ENCODE measurements at places on chromosomes 3 and 15. TPM values are rescaled to one million over a fixed set of nuclear protein-coding genes. Genes with fewer than 3 reads are reported as not detected.

GRCh38 chr15:66934868-66935520 is 130.4 kb upstream of the SMAD3 start:
- no peak overlapping the region for H3K27ac ChIP-seq
- H3K27me3 ChIP-seq: no peaks in the 10 kb centered on the region
- H3K4me1 ChIP-seq: peaks cover 11% of the 10 kb centered on the region
- no peaks in the 10 kb centered on the region for H3K36me3 ChIP-seq

- peak; percentile 38 for DNase-seq
- peaks cover 12% of the 10 kb centered on the region for H3K4me1 ChIP-seq
- no peak overlapping the region for H3K4me3 ChIP-seq
- no peaks in the 10 kb centered on the region for H3K36me3 ChIP-seq
Observed at GRCh38 chr3:40847551-40847992, 322.8 kb downstream of the ZNF621 start.

GRCh38 chr3:64063983-64064438 is 40.7 kb upstream of the PSMD6 start:
- H3K4me3 ChIP-seq: no peak overlapping the region
- peak overlapping the region; percentile 69 for H3K27ac ChIP-seq
- H3K27me3 ChIP-seq: no peaks in the 10 kb centered on the region
- no peaks in the 10 kb centered on the region for H3K36me3 ChIP-seq

GRCh38 chr3:112627919-112628466 is 12.9 kb downstream of the CCDC80 start:
- no peaks in the 10 kb centered on the region for H3K27me3 ChIP-seq
- H3K36me3 ChIP-seq: no peaks in the 10 kb centered on the region
- no peak overlapping the region for H3K4me3 ChIP-seq
- H3K4me1 ChIP-seq: no peaks in the 10 kb centered on the region

GRCh38 chr3:32733631-32734229 is 48.7 kb downstream of the CNOT10 start:
- H3K36me3 ChIP-seq: peaks cover 81% of the 10 kb centered on the region
- no peak overlapping the region for H3K4me3 ChIP-seq
- DNase-seq: no peak

- no peaks in the 10 kb centered on the region for H3K4me1 ChIP-seq
- no peaks in the 10 kb centered on the region for H3K36me3 ChIP-seq
- no peak overlapping the region for H3K4me3 ChIP-seq
- no peak overlapping the region for H3K27ac ChIP-seq
- DNase-seq: no peak
Observed at GRCh38 chr3:51817375-51817774, 38.3 kb upstream of the IQCF6 start.

DNA sequence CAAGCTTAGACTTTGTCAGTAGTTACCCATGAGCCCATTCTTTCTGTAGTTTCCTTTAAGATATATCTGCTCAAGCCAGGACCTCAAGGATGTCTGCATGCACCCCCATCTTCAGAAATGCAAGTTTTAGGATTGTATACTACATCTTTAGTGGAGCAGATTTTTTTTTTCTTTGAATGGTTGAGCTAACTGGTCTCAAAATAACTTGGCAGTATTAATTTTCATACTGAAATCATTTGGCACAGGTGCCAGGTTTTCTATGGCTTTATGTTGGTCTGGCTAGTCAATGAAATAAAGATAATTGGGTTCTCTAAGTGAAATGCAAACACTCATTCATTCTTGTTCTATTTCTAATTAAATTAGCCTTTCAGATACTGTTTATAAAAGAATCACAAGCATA is 108.9 kb downstream of the ATG7 start:
- H3K4me1 ChIP-seq: no peaks in the 10 kb centered on the region
- no peak overlapping the region for H3K4me3 ChIP-seq
- no peaks in the 10 kb centered on the region for H3K36me3 ChIP-seq
- no peak overlapping the region for H3K27ac ChIP-seq

- peak overlapping the region; percentile 74 for H3K27ac ChIP-seq
- no peaks in the 10 kb centered on the region for H3K27me3 ChIP-seq
- peak; percentile 91 for DNase-seq
- H3K4me1 ChIP-seq: peaks cover 40% of the 10 kb centered on the region
Observed at GRCh38 chr15:68608206-68608843, 29.5 kb downstream of the CORO2B start.

GRCh38 chr3:141407047-141407446 is 38.7 kb downstream of the ZBTB38 start:
- H3K4me3 ChIP-seq: no peak overlapping the region
- H3K27ac ChIP-seq: peak overlapping the region; percentile 99
- DNase-seq: peak; percentile 53

- no peaks in the 10 kb centered on the region for H3K4me1 ChIP-seq
- no peak for DNase-seq
- H3K36me3 ChIP-seq: no peaks in the 10 kb centered on the region
Observed at GRCh38 chr3:112413074-112413473, 80.1 kb downstream of the CD200 start.

- no peaks in the 10 kb centered on the region for H3K36me3 ChIP-seq
- H3K27ac ChIP-seq: peak overlapping the region; percentile 68
- H3K4me3 ChIP-seq: no peak overlapping the region
- DNase-seq: no peak
- no peaks in the 10 kb centered on the region for H3K27me3 ChIP-seq
Observed at GRCh38 chr3:42490243-42490642, 12.2 kb upstream of the VIPR1 start.

DNA sequence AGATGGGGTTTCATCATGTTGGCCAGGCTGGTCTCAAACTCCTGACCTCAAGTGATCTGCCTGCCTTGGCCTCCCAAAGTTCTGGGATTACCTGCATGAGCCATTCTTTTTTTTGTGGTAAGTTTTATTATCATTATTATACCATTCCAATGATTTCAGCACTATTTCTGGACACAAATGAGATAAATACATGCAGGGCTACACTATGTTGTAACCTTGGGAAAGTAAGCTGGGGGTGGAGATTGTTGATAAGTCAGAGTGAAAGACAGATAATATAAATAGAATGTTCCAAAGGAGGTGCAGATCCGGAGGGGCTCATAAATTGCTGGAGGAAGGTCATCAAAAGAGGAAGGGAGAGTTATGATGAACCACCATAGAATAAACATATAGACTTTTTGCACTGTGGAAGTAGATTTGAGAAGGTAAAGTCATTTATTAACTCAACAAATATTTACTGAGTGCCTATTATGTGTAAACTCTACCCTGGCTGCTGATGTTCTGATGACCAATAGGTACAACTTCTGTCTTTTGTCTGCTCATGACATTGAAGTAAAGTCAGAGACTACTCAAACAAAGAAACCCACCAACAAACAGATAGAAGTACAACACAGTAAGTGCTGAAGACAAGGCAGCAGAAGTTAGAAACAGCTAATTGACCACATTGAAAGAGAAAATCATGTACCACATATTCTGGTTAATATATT is 478.9 kb upstream of the GOLIM4 start:
- no peaks in the 10 kb centered on the region for H3K4me1 ChIP-seq
- no peak overlapping the region for H3K4me3 ChIP-seq
- H3K27ac ChIP-seq: no peak overlapping the region
- no peaks in the 10 kb centered on the region for H3K27me3 ChIP-seq

DNA sequence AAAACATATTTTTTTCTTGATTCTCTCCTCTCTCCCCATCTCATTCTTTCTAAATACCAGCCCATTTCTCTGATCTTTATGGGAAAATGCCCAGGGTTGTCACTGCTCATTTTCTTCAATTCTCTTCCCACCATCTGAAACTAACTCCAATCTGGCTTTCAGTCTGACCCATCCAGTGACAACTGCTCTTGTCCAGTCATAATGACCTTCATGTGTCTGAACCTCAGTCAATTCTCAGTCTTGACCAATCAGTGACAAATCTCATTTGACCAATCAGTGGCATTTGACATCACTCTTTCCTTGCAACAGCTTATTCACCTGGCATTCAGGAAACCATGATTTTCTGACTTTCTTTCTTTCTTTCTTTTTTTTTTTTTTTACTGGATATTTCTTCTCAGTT is 15.1 kb downstream of the VEPH1 start:
- no peak overlapping the region for H3K4me3 ChIP-seq
- no peaks in the 10 kb centered on the region for H3K4me1 ChIP-seq
- H3K27me3 ChIP-seq: no peaks in the 10 kb centered on the region

DNA sequence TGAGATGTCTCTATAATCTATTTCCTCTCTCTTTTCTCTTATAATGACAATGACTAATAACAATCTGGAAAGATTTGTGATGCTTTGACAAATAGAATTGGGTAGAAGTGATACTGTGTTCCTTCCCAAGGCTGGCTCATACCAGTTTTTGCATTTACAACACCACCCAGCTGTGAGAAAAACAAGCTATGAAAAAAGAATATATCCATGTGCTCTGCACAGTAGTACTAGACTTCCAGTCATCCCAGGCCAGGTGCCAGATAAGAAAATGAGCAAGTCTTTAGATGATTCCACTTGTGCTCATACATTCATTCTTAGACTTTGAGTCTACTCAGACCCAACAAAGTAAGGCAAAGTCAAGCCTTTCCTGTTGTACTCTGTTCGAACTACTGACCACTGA is 350.2 kb upstream of the POU1F1 start:
- no peak overlapping the region for H3K27ac ChIP-seq
- H3K27me3 ChIP-seq: no peaks in the 10 kb centered on the region
- H3K4me1 ChIP-seq: no peaks in the 10 kb centered on the region
- H3K36me3 ChIP-seq: no peaks in the 10 kb centered on the region

DNA sequence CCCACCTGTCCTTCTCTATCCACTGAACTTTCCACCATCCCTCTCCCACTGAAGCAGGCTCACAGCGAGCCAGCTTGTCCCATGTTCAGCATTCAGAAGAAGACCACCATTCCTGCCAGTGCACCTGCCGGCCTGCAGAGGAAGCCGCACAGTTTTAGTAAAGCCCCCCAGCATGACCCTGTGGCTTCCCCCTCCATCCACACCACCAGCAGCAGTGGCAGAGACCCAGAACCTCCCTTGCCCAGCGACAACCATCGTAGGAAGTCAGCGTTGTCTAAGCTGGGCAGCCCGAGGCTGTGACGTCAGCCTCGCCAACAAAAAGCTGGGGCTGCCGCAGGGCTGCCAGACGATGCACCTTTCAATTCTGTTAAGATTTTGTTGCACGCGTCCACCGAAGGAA is 66.6 kb upstream of the TAMM41 start:
- H3K27me3 ChIP-seq: no peaks in the 10 kb centered on the region
- H3K36me3 ChIP-seq: no peaks in the 10 kb centered on the region
- H3K4me3 ChIP-seq: no peak overlapping the region
- no peak for DNase-seq
- H3K27ac ChIP-seq: no peak overlapping the region

GRCh38 chr15:60375306-60375705 is 22.5 kb downstream of the ANXA2 start:
- peaks cover 56% of the 10 kb centered on the region for H3K4me1 ChIP-seq
- DNase-seq: no peak
- no peaks in the 10 kb centered on the region for H3K27me3 ChIP-seq
- peaks cover 23% of the 10 kb centered on the region for H3K36me3 ChIP-seq

GRCh38 chr3:105253225-105253624 is 113.5 kb upstream of the ALCAM start:
- H3K4me3 ChIP-seq: no peak overlapping the region
- no peaks in the 10 kb centered on the region for H3K27me3 ChIP-seq
- no peak overlapping the region for H3K27ac ChIP-seq
- H3K4me1 ChIP-seq: no peaks in the 10 kb centered on the region
- no peak for DNase-seq
- H3K36me3 ChIP-seq: no peaks in the 10 kb centered on the region

DNA sequence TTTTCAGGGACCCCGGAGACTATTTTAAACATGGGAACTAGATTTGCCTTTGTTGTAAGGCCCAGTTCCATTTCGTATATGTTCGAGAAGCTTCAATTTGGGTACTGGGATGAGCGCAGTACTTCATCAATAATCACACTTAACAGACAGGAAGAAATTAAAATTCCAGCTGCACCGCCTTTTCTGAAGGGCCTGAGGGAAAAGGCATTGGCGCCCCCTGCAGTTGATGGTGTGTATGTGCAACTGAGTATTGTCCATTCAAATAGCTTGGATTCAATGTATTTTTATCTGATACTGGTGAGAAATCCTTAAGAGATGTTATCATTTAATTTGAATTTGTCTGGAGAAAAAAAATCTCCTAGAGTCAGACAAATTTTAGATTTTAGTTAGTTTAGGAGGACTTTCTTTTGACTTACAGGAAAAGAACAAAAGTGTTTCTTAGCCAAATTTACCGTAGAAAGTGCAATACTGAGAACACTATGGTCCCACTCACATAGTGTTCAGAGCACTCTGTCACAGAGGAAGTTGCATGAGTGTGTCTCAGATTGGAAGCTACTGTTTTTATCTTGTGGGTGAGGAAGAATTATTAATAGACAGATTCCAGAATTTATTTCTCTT is 5.4 kb upstream of the ALDH1A2 start:
- no peaks in the 10 kb centered on the region for H3K36me3 ChIP-seq
- H3K4me1 ChIP-seq: no peaks in the 10 kb centered on the region
- no peak overlapping the region for H3K4me3 ChIP-seq

DNA sequence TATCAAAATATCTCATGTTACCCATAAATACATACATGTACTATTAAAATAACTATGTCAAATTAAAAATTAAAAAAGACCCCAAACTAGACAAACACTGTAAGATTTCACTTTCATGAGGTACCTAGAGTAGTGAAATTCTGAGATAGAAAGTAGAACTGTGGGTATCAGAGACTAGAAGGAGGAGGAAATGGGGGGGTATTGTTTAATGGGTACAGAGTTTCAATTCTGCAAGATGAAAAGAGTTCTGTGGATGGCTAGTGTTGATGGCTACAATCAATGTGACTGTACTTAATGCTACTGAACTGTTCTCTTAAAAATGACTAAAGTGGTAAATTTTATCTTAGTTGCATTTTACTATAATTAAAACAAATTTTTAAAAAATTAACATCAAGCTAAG is 36.6 kb downstream of the RFX7 start:
- DNase-seq: no peak
- peaks cover 15% of the 10 kb centered on the region for H3K4me1 ChIP-seq
- no peak overlapping the region for H3K4me3 ChIP-seq
- H3K27me3 ChIP-seq: no peaks in the 10 kb centered on the region
- H3K36me3 ChIP-seq: no peaks in the 10 kb centered on the region

DNA sequence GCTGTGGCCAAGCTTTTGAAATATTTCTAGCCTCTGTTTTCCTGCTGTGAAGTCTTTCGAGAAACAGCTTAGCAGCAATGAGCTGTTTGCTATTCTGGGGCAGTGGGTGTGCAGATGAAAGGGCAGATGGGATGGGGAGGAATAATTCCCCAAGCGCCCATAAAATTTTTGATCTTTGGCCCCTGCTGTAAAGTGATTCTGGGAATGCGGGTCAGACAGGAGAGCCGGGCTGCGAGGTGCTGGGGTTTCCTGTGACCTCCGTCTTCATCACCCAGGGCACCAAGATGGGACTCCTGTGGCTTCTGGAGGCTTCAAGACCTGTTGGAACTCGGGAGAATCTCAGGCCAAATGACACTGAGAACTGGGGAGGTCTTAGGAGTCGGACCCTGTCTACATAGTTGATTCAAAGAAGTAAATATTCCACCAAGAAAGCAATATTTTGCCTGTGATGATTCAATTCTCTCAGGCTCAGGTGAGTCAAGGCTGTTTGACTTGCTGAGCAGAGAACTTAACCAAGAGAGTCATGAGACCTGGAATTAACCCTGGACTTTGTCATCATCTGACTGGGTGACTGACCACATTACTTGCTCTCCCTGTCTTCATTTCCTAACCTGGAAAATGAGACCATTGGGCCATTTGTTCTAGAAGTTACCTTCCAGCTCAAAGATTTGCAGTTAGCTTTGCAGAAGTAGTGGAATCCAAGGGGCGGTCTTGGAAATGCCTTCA is 86.4 kb downstream of the POLR2M start:
- H3K36me3 ChIP-seq: no peaks in the 10 kb centered on the region
- no peak for DNase-seq
- H3K27ac ChIP-seq: no peak overlapping the region
- H3K27me3 ChIP-seq: no peaks in the 10 kb centered on the region
- H3K4me1 ChIP-seq: peaks cover 19% of the 10 kb centered on the region

SLC9A9 gene
- 15.3 TPM for total RNA-seq

DNAJA4 gene
- total RNA-seq: 77.9 TPM

CLDN1 gene
- not detected for total RNA-seq

CIAO2A gene
- 48.4 TPM for total RNA-seq

DAZL gene
- total RNA-seq: not detected

GABRR3 gene
- total RNA-seq: not detected

MNS1 gene
- total RNA-seq: 0.42 TPM

SPINK8 gene
- not detected for total RNA-seq

CIB2 gene
- 17.3 TPM for total RNA-seq
